Frontal cortex (tissue), 4 donors: ENCODE measurements at places on chromosomes 7 and 10.

GRCh38 chr10:525565-526315 lies 163.7 kb downstream of the DIP2C start:
- DNase-seq, result no peak

DNA sequence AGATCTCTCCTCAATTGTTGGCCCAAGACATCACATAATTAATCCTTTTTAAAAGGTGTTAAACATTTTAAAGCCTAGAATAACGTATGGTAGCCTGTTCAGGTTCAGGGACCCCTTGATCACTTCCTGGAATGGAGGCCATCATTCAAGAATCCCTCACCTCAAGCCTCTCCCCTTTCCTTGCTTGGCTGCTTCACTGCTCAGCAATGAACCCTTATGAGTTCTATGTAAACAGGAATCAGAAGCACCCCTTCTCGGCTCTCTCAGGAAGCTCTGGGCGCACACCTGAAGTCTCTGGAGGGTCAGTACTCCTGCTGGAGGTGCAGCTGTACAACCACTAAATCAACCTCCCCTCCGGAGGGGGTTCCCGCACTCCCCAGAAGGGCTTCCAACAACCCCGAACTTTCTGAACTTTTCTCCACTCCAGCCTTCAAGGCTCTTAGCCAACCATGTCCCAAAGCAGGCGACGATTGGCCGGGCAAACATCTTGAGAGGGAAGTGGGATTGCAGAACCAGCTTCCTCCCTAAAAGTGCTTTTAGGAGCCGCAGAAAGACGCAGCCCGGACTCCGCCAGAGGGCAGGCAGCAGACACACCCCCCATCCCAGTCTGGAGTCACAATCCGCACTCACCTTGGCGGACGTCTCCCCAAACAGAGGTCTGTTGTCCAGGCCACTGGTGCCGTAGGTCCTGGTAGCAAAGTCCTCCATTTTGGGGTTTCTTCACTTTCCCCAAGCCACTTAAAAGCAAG lies 562 bp downstream of the TMEM243 start:
- DNase-seq, result no peak

DNA sequence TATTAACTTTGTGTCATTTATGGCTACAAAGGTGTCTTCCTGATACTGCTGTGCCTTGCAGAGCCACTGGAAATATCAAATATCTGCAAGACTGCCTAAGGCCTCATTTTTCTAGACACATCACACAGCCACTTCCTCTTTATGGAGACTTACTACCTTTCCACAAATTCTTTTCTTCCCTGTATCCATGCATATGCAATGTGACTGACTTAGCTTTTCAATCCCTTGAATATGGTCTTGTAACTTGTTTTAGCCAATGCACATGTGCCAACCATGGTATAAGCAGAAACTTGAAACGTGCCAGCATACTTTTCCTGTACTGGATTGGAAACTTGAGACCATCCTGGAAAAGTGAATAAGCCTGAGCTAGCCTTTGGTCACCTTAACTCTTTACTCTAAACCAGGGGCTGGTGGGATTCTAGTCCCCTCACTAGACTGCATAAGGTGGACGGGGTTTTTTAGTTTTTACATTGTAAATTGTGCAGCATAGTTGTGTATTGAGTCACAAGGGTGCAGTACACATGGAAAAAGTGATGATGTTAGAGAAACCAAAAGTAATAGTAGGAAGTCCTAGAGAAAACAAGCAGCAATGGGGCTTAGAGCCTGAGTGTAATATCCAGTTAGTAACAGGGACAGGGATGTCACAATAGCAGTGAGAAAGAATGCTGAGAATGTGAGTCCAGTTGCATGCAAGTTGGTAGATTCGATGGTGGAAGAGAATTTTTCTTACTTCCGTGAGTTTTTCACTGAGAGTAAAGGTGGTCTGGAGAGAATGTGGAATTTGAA lies 879.5 kb downstream of the SORCS1 start:
- DNase-seq, result no peak

GRCh38 chr7:119514326-119514725 lies 758.6 kb upstream of the KCND2 start:
- DNase-seq, result no peak

- DNase-seq, result no peak
Measured at GRCh38 chr7:80324032-80324431, 187.8 kb downstream of the GNAT3 start.
